ENCODE measurements at places on chromosomes 12 and 14.

- no peak for DNase-seq
Measured at GRCh38 chr14:68880581-68881105, 87.8 kb upstream of the ZFP36L1 start.

DNA sequence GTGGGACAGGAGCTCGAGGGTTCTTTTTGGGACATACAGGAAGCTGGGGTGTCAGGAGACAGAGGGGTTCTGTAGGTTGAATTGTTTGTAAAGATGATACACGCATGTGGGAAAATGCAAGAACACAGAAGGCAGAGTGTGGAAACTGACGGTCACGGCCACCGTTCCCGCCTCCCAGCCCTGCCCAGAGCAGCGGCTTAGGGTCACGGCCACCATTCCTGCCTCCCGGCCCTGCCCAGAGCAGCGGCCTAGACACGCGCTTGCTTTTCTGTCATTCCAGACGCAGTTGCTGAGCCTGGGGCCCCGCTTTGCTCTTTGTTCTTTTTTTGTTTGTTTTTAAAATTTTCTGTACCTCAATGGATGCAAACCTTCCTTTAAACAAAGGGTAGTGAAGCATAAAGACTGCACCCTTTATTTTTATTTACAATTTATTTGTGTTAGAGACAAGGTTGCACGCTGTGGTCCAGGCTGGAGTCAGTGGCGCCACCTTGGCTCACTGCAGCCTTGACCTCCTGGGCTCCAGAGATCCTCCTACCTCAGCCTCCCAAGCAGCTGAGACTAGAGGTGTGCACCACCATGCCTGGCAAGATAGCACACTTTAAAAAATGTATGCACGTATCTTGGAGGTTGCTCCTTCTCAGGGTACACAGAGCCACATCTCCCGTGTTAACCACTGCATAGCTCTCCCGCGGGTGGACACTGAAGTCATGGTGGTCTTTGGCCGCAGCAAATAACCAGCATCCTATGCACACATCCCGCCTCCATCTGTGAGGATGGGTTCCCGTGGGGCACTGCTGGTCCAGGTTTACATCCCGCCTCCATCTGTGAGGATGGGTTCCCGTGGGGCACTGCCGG lies 142.3 kb downstream of the ADGRD1 start:
- DNase-seq: no peak

GRCh38 chr14:63499701-63500250 lies 43.4 kb downstream of the PPP2R5E start:
- no peak for DNase-seq

DNA sequence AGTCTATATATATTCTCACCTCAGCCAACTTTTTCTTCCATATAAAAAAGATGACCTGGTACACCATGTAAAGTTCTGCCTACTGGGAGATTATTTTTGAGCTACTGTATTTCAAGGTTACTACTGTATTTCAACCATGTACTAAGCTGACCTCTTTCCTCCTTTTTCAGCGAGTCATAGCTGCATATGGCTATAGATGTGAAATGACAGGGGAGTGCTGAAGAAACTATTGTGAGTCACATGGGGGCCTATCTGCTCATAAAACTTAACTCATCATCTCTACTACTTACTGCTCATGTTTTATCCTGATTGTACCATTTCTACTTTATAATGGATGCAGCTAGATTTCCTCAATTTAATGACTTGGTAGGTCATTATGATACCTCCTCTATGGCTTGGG lies 571.4 kb upstream of the ATP2B1 start:
- no peak for DNase-seq

GRCh38 chr12:56391721-56392120 lies 29.1 kb upstream of the APOF start:
- no peak for DNase-seq

- DNase-seq: no peak
Measured at GRCh38 chr12:17884581-17884980, 205.4 kb downstream of the RERGL start.

- no peak for DNase-seq
Measured at GRCh38 chr14:103109535-103110441, 13.5 kb upstream of the TNFAIP2 start.

GRCh38 chr14:22542360-22542759 lies 46.7 kb downstream of the DAD1 start:
- no peak for DNase-seq

DNA sequence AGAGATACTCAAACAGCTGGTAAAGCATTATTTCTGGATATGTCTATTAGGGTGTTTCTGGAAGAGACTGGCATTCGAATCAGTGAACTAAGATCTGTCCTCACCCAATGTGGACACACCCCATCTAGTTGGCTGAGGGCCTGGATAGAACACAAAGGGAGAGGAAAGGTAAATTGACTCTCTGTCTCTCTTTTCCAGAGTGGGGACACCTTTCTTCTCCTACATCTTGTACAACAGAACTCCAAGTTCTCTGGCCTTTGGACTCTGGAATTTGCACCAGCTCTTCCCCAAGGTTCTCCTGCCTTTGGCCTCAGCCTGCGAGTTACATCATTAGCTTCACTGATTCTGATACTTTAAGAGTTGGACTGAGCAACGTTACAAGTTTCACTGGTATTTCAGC lies 1253.9 kb downstream of the SLC16A7 start:
- no peak for DNase-seq

DNA sequence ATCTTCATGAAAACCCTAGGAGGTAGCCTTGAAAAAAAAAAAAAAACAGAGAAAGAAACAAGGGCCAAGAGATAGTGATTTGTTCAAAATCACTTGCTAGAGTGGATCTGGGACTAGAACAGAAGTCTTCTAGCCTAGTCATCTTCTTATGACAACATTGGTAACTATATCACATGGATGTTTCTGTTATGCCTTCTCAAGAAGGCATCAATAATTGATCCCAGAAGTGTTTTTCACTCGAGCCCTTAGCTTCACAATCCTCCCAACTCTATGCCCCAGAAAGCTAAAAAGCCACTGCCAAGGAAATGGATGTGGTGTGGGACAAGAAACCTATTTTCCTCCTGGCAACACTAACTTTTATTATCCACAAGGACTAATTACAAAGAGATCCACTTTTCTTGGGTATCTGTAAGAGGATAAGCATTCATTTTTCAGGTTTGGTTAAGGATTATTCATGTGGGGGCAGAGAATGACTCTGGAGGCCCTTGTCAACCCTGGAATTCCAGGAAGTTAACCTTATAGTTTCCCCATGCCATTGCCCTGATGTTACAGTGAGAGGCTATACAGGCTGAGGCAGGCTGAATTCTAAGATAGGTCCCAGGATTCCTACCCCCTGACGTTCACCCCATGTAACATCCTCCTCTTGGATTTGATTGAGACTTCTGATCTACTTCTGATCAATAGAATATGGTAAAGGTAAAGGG lies 67.7 kb upstream of the CPM start:
- DNase-seq: no peak

- peak; percentile 20 for DNase-seq
Measured at GRCh38 chr14:70907996-70908934, 1.0 kb downstream of the PCNX1 start.

DNA sequence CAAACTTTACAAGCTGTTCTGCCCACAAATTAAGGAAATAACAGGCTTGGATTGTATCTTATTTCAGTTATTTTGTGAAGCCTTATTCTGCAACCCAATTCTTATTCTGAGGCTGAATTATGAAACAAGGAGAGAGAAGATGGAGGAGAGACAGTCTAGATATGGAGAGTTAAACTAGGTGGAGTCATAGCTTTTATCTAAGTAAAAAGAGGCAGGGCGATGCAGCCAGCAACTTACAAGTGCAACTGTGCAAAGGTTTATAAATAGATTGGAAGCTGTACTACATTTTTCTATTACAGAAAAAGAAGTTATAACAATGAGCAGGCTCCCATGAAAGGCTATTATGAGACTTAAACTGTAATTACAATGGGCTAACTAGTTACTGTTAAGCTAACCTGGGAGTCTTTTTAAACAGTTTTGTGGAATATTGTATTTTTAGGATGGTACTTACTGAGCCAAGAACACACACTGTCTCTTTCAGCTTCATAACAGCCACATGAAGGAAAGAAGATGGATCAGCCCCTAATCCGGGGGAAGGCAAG lies 22.4 kb downstream of the NID2 start:
- DNase-seq: no peak

- no peak for DNase-seq
Measured at GRCh38 chr14:92510972-92511371, 2.6 kb upstream of the RIN3 start.

- no peak for DNase-seq
Measured at GRCh38 chr14:51889851-51890250, 29.4 kb downstream of the GNG2 start.

DNA sequence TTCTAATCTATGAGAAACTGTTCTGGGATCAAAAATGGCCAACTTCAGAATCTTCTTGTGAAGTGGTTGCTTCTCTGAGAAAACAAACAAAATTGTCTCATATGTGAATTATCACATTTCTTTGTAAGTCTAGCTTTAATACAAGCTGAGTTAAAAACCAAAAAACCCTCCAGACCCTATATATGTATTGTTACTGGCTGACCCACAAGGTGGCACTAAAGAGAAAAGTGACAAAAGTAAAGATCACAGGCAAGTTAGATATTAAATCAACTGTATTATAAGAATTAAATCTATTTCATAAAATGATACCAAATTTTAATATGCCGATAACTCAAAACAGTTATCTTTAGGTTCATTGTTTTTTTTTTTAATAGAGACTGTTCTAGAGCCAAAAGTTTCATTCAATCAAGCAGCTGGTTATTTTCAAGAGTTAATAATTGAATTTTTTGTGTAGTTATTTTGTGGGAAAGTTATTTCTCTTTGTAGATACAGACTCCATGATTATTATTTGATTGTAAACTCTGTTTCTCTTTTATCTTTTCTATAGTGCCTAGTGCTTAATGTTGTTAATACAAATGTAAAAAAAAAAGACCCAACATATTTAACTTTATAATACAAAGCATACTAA lies 7.5 kb upstream of the TRHDE start:
- DNase-seq: peak; percentile 41

DNA sequence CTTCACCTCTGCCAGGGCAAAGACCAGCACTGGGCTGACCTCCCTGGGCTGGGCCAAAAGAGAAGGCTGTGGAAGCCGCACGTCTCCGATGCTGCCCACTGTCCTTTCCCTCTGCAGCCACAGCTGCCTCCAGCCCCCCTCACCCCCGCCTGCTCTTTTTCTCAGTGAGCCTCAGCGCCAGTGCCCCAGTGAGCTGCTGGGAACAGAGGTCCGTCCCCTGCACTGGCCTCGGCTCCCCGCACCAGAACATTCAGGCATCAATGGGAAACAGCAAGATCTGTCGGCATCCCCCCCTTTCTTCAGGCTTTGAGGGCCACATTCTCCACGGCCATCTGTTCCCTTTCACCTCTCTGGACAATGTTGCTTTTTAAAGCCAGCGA lies 398.1 kb downstream of the ZFP36L1 start:
- DNase-seq: no peak

- no peak for DNase-seq
Measured at GRCh38 chr12:68565391-68565903, 45.3 kb upstream of the RAP1B start.

DNA sequence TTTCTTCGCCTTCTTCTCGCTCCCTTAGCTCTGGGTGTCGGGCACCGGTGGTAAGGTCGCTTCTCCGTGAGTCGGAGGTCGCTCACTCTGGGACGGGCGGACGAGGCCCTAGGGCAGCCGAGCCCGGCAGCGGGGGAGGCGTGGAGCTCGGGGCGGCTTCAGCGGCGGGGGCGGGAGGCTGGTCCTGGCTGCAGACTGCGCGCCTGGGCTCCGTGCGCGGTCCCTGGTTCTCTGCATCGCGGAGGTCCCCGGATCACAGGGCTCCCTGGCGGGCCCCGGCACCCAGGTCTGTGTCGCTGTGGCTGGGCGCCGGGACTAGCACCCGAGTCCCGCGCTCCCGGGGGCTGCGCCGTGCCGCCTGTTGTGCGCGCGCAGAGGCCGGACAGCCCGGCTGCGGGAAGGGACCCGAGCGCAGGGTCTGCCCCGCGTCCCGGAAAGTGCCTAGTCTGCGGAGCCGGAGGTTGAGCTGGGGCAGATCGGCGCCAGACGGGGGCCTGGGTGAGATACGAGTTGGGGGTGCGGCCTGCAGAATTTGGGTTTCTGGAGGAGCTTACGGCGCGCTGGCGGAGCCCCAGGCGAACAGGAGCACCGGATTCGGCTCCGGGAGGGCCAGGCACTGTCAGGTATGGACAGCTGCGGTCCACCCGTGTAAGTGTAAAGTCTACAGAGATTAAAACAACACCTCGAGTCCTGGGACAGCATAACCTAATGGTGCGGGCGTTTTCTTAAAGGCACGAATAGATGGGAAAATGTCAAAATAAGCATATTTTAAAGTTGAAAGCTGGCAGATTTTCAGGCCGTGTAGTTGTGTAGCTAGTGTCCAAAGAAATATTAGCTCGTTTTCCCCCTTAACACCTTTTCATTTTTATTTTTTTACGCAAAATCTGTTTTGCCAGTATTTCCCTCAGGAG lies 713 bp downstream of the FRMD6 start:
- DNase-seq: peak; percentile 27

- no peak for DNase-seq
Measured at GRCh38 chr12:115623764-115624334, 653.6 kb downstream of the MED13L start.

GRCh38 chr12:100995771-100996170 lies 201.2 kb downstream of the ANO4 start:
- peak; percentile 69 for DNase-seq

DNA sequence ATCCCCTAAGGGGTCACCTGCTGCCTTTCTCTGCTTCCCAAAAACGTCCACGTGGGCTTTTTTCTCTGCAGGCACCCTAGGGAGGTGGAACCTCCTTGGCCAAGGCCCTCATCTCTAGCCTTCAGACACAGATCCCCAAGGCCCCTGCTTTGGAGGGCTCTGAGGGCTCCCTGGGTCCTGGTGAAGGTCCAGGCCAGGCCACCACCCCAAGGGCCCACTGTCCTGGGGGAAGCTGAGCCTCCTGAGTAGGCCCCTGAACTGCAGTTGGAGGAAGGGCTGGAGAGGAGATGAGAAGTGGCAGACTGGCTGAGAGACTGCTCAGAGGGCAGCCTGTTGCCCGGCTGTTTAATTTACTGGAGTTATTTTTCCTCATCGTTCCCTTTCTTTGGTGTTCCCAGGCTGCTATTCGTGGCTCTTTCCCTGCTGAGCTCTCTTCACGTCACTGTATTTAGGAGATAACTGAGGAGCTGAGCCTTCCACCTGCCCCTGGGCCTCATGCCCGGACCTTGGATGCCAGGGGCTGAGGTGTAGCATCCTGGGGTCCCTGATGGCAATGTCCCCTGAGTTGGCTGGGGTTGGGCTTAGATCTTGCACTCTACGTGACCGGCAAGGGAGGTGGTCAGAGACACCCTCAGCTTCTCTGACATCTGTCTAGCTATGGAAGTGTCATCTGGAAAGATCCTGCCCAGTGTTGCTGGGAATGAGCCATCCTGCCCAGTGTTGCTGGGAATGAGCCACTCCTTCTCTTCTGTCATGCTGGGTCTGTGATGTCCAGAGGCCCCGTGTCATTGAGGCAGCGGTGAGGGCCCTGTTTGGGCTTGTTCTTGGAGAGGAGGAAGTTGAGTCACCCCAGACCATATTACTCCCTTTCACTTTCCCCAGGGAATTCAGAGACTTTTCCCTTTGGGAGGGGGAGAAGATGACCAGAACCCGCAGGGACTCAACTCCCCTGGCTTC lies 139.8 kb downstream of the TSPAN9 start:
- DNase-seq: no peak

DNA sequence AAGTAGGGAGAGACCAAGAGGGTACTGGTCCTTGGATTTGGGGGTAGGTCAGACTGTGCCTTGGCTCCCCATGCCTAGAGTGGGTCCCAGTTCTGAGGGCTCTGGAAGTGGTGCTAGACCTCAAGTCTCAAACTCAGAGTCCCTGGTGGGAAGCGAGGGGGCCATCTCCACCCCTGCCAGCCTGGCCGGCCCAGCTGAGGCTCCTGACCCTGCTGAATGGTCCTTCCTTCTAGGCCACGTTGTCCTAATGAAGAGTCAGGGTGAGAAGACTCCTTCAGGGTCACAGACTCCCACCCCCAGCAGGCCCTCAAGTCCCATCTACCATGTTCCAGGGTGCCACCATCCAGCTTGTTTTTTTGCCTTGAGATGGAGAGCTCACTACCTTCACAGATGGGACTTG lies 12.9 kb downstream of the SERPINA6 start:
- DNase-seq: no peak

Measured in MM.1S (cell line).